ENCODE measurements at places on chromosomes 11 and 22. TPM values are rescaled to one million over a fixed set of nuclear protein-coding genes. Genes with fewer than 3 reads are reported as not detected.

CARD18 gene
- total RNA-seq: not detected

- DNase-seq: no peak
Observed at GRCh38 chr11:2741377-2742131, 41.8 kb upstream of the KCNQ1OT1 start.

GRCh38 chr11:105713696-105714095 lies 103.8 kb downstream of the GRIA4 start:
- no peak for DNase-seq

- no peak for DNase-seq
Observed at GRCh38 chr11:1335264-1335810, 25.9 kb upstream of the TOLLIP start.

DNA sequence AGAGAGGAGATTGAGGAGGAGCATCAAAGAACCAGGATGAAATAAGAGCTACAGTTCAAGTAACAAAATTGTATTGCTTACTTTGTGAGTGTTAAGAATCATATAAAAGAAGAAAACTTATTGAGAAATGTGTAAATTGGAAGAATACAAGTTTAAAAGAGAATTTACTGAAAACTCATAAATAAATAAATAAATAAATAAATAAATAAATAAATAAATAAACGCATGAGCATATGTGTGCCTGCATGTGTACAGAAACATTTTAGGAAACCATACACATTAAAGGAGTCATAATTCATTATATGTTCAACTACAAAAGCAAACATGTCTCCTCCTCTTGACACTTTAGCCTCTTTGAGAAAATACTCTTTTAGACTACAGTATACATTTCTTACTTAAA lies 42.6 kb downstream of the CNTN5 start:
- DNase-seq: no peak

NCAM1 gene
- not detected for total RNA-seq
